ENCODE measurements at places on chromosomes 12 and 14. TPM values are rescaled to one million over a fixed set of nuclear protein-coding genes. Genes with fewer than 3 reads are reported as not detected.

The RNASE1 gene
- total RNA-seq = 4.9 TPM

The LRRC9 gene
- not detected for total RNA-seq

The GRIN2B gene
- total RNA-seq = not detected

The SMOC1 gene
- total RNA-seq = not detected

GRCh38 chr14:84760489-84761126, 769.3 kb upstream of the FLRT2 start:
- H3K4me1 ChIP-seq = no peaks in the 10 kb centered on the region
- no peak overlapping the region for H3K27ac ChIP-seq
- no peaks in the 10 kb centered on the region for H3K27me3 ChIP-seq
- no peak overlapping the region for H3K4me3 ChIP-seq

DNA sequence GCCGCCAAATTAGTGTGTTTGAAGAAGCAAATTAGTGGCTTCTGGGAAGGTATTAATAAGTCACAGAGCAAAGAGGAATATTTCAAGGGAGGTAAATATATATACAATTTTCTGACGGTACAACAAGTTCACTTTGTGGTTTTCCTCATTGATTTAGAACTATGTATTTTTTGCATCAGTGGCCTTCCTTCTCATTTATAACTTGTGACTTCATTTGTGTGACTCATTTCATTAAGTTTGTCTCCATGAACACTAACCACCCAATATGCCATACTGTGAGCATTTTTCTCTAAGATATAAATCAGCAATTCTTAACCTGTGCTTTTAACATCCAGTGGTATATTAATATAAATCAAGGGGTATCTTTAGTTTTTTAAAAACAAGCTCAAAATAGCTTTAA, 29.3 kb upstream of the ARHGAP5 start:
- H3K27ac ChIP-seq = no peak overlapping the region
- no peaks in the 10 kb centered on the region for H3K27me3 ChIP-seq
- DNase-seq = no peak
- no peaks in the 10 kb centered on the region for H3K36me3 ChIP-seq
- H3K4me3 ChIP-seq = no peak overlapping the region

GRCh38 chr14:105050551-105050897, 14.7 kb downstream of the GPR132 start:
- no peak overlapping the region for H3K4me3 ChIP-seq
- peaks cover 32% of the 10 kb centered on the region for H3K36me3 ChIP-seq
- H3K27ac ChIP-seq = no peak overlapping the region
- no peaks in the 10 kb centered on the region for H3K27me3 ChIP-seq
- no peak for DNase-seq

DNA sequence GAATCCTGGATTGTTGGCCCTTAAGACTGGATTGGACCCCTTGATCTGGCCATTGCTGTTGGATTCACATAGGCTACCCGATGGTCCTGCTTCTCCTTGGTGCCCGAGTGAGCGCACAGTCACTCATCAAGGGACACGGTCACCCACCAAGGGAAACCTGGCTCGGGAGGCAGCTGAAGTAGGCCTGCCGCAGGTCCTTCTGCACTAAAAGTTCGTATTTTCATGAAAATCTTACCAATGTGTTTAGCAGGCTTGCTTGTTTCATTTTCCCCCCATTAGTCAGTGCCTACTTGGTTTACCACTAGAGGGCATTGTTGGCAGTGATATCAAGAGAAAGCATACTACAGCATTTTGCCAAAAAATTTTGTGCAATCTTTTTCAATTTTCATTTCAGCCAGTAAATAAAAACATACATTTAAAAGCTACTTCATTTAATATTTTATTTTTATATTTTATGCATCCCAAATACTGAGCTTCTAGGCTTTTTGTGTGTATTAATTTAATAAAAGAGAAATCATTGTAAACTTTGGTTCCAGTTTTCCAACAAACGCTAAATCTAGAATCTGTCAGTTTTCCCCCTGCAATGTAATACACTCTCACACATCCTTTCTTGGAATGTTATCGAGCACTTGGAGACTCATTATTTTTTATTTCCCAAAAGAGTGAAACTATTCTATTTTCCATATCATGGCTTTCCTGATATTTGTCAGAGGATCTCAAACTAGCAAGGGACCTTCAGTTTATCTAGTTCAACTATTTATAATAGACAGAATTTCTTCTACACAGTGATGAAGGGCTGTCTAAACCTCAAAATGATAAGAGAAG, 116.7 kb downstream of the LMNTD1 start:
- H3K4me1 ChIP-seq = no peaks in the 10 kb centered on the region
- no peak overlapping the region for H3K4me3 ChIP-seq
- peak; percentile 47 for DNase-seq
- H3K27me3 ChIP-seq = no peaks in the 10 kb centered on the region

DNA sequence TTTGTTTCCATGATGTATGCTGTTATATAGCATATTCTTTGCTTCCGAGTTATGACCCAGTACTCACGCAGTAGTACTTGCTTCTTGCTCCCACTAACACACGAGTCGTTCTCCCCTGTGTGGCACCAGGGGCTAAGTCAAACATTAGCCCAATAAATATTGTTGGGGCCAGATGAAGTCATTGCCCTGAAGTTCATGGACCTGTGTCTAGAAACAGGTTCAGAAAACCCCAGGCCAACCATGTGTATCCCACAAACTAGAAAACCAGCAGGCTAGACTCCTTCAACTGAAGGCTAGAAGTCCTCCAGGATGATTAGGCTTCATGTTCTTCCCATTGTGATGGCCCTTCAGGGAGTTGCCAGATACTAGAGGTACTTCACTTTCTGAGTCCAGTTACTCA, 198.2 kb upstream of the RBM19 start:
- H3K4me1 ChIP-seq = no peaks in the 10 kb centered on the region
- H3K27ac ChIP-seq = no peak overlapping the region
- no peak for DNase-seq
- no peak overlapping the region for H3K4me3 ChIP-seq
- H3K36me3 ChIP-seq = no peaks in the 10 kb centered on the region

GRCh38 chr14:63454863-63455622, 88.1 kb downstream of the PPP2R5E start:
- peaks cover 3% of the 10 kb centered on the region for H3K36me3 ChIP-seq
- no peaks in the 10 kb centered on the region for H3K27me3 ChIP-seq
- H3K27ac ChIP-seq = no peak overlapping the region
- no peak for DNase-seq

- no peak overlapping the region for H3K4me3 ChIP-seq
- no peaks in the 10 kb centered on the region for H3K4me1 ChIP-seq
- DNase-seq = no peak
- H3K27me3 ChIP-seq = no peaks in the 10 kb centered on the region
- no peak overlapping the region for H3K27ac ChIP-seq
- no peaks in the 10 kb centered on the region for H3K36me3 ChIP-seq
These were observed 484.7 kb downstream of the LRIG3 start for GRCh38 chr12:58435647-58436046.
